ENCODE measurements at places on chromosomes 13 and 19. TPM values are rescaled to one million over a fixed set of nuclear protein-coding genes. Genes with fewer than 3 reads are reported as not detected.

The ISOC2 gene
- 55.3 TPM for total RNA-seq

The ADM5 gene
- 0.52 TPM for total RNA-seq

The ZNF577 gene
- total RNA-seq, result 3.1 TPM

The ZNF256 gene
- 4.9 TPM for total RNA-seq

The RFPL4A gene
- total RNA-seq, result 0.87 TPM

The ABHD17A gene
- 84.0 TPM for total RNA-seq

The GPR183 gene
- total RNA-seq, result 3.6 TPM
